ENCODE measurements at places on chromosomes 4 and X. TPM values are rescaled to one million over a fixed set of nuclear protein-coding genes. Genes with fewer than 3 reads are reported as not detected.

EDA gene
- 8.5 TPM for total RNA-seq

DNA sequence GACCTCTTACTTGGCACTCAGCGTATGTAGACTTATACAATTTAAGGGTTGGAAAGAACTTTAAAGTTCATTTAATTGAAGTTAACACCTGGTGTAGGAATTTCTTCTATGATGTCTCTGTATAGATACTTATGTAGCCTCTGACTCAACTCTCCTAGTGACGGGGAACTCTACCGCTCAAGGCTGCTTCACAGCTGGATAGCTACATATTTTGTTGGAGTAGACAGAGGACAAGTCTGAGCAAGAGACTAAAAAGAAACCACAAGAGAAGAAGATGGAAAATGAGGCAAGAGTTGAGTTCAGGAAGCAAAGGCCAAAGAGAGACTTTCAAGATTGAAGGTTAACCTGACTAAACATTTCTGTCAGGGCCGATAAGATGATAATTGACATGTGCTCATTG is 52.6 kb downstream of the GPR50 start:
- H3K36me3 ChIP-seq, result no peaks in the 10 kb centered on the region
- H3K4me1 ChIP-seq, result no peaks in the 10 kb centered on the region
- DNase-seq, result no peak
- H3K4me3 ChIP-seq, result no peak overlapping the region
- no peaks in the 10 kb centered on the region for H3K27me3 ChIP-seq
- no peak overlapping the region for H3K27ac ChIP-seq

SRPX2 gene
- 19.6 TPM for total RNA-seq

TLR3 gene
- total RNA-seq, result 7.8 TPM

PPP1R2C gene
- not detected for total RNA-seq

- H3K27ac ChIP-seq, result no peak overlapping the region
- H3K27me3 ChIP-seq, result no peaks in the 10 kb centered on the region
- no peak overlapping the region for H3K4me3 ChIP-seq
- no peaks in the 10 kb centered on the region for H3K36me3 ChIP-seq
- DNase-seq, result no peak
- H3K4me1 ChIP-seq, result no peaks in the 10 kb centered on the region
Measured at GRCh38 chr4:43766648-43767047, 682.0 kb downstream of the KCTD8 start.

- no peak overlapping the region for H3K27ac ChIP-seq
- H3K36me3 ChIP-seq, result no peaks in the 10 kb centered on the region
- DNase-seq, result no peak
Measured at GRCh38 chr4:74942251-74942917, 9.5 kb downstream of the PARM1 start.

DNA sequence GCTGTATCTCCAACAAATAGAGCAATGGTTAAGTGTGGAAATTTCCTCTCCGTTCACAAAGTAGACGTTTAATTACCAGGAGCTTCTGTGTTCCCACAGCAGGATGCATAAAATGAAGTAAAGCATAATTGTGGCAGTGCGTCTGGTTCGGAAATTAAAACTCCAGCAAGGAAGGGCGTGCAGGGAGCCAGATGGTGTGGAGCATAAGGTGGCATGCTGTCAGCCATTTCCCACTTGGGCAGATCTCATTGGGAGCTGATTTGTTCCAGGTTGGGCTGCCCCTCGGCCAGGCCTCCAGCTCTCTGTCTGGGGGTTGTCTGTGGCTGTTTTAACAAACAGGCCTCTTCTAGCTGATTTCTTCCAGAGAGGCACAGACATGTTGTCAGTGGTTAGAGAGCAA is 182.1 kb upstream of the CLNK start:
- H3K36me3 ChIP-seq, result no peaks in the 10 kb centered on the region
- no peak for DNase-seq
- no peak overlapping the region for H3K4me3 ChIP-seq
- no peaks in the 10 kb centered on the region for H3K27me3 ChIP-seq
- H3K27ac ChIP-seq, result no peak overlapping the region

GRCh38 chr4:40334591-40335524 is at the start of gene CHRNA9:
TSS of gene CHRNA9 (plus strand) at chr4:40335333. CDS start at chr4:40335468, 135 bp downstream.
- H3K27ac ChIP-seq, result no peak within 1 kb of the TSS
- H3K4me1 ChIP-seq, result no peaks in the 10 kb centered on the region
- no peaks in the 10 kb centered on the region for H3K36me3 ChIP-seq
- H3K27me3 ChIP-seq, result no peaks in the 10 kb centered on the region
- no peak within 1 kb of the TSS for H3K4me3 ChIP-seq

BGN gene
- 10.6 TPM for total RNA-seq

- no peaks in the 10 kb centered on the region for H3K36me3 ChIP-seq
- no peaks in the 10 kb centered on the region for H3K4me1 ChIP-seq
- H3K27me3 ChIP-seq, result no peaks in the 10 kb centered on the region
Measured at GRCh38 chrX:45889471-45889870, 655.8 kb downstream of the ZNF674 start.

DNA sequence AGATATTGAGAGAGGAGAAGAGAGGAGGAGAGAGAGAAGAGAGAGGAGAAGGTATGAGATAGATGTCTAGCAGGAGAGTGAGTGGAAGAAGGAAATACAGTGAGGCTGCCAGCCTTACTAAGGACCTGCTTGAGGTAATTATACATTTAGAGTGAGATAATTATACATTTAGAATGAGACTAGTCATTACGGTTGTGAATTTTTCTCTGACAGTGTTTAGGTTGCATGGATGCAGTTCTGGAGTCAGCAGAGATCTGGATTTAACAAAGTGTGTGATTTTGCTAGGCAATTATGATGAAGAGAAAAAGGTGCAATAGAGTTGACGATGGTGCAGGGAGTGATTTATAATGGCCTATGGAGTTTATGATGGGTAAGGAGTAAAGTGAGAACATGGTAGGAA is 187.1 kb upstream of the ARX start:
- no peaks in the 10 kb centered on the region for H3K4me1 ChIP-seq
- H3K27me3 ChIP-seq, result no peaks in the 10 kb centered on the region
- H3K27ac ChIP-seq, result no peak overlapping the region
- H3K4me3 ChIP-seq, result no peak overlapping the region
- DNase-seq, result no peak

MAOB gene
- 58.8 TPM for total RNA-seq

- no peaks in the 10 kb centered on the region for H3K4me1 ChIP-seq
- H3K27ac ChIP-seq, result no peak overlapping the region
- H3K4me3 ChIP-seq, result no peak overlapping the region
Measured at GRCh38 chr4:158032733-158033415, 140.0 kb downstream of the GASK1B start.

- no peaks in the 10 kb centered on the region for H3K27me3 ChIP-seq
- H3K27ac ChIP-seq, result no peak overlapping the region
- no peaks in the 10 kb centered on the region for H3K4me1 ChIP-seq
- H3K4me3 ChIP-seq, result no peak overlapping the region
- no peaks in the 10 kb centered on the region for H3K36me3 ChIP-seq
Measured at GRCh38 chr4:78756137-78756536, 20.0 kb upstream of the BMP2K start.

CFAP47 gene
- 1.00 TPM for total RNA-seq

- H3K36me3 ChIP-seq, result no peaks in the 10 kb centered on the region
- H3K4me3 ChIP-seq, result peak overlapping the region; percentile 25
- no peak overlapping the region for H3K27ac ChIP-seq
Measured at GRCh38 chrX:10833299-10834169, 213.1 kb upstream of the MID1 start.

GRCh38 chr4:160251522-160252170 is 1148.8 kb downstream of the RAPGEF2 start:
- no peak overlapping the region for H3K4me3 ChIP-seq
- H3K27me3 ChIP-seq, result no peaks in the 10 kb centered on the region
- DNase-seq, result no peak
- no peaks in the 10 kb centered on the region for H3K36me3 ChIP-seq
- H3K27ac ChIP-seq, result no peak overlapping the region
- no peaks in the 10 kb centered on the region for H3K4me1 ChIP-seq

DNA sequence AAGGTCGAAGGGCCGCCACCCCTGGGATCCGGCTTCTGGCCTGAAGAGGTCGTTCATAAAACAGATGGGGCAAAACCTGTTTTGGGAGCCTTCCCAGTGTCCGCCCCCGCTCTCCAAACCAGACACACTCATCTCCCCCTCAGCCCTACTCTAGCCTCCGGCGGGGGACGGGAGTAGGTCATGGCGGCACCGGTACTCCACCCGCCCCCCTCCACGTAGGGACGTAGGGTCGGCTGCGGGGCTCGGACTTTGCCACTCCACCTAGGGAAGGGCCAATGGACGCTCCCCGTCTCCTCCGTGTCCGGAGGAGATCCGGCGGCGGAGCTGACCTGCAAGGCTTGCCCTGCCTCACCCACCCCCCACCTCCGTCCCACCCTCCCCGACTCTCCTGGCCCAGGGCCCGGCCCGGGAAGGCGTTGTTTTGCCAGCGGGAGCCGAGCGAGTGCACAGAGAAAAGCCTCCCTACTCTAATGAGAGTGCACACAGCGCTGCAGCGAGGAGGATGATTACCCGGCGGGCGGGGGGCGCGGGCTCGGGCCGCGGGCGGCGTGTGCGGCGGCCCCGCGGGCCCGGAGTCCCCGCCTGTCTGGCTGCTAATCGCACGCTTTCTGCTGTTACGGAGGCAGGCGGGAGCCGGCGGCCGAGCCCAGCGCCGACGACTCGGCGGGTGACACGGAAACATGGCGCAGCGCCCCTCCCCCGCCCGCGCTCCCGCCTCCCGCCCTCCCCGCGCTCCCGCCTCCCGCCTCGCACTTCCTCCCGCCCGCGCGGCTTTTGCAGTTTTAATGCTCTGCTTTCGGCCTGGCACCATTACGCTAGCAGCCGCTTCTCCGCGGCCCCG is 8.3 kb upstream of the BCOR start:
- peak overlapping the region; percentile 55 for H3K27ac ChIP-seq
- H3K4me1 ChIP-seq, result peaks cover 1% of the 10 kb centered on the region
- DNase-seq, result peak; percentile 75
- no peaks in the 10 kb centered on the region for H3K36me3 ChIP-seq
- H3K4me3 ChIP-seq, result peak overlapping the region; percentile 48

ATP1B4 gene
- total RNA-seq, result not detected

GNRHR gene
- 0.11 TPM for total RNA-seq

GRCh38 chrX:113726009-113726408 is 857.9 kb upstream of the HTR2C start:
- no peaks in the 10 kb centered on the region for H3K27me3 ChIP-seq
- no peak overlapping the region for H3K27ac ChIP-seq
- H3K4me1 ChIP-seq, result no peaks in the 10 kb centered on the region
- DNase-seq, result no peak
- no peak overlapping the region for H3K4me3 ChIP-seq

GBA3 gene
- not detected for total RNA-seq

DNA sequence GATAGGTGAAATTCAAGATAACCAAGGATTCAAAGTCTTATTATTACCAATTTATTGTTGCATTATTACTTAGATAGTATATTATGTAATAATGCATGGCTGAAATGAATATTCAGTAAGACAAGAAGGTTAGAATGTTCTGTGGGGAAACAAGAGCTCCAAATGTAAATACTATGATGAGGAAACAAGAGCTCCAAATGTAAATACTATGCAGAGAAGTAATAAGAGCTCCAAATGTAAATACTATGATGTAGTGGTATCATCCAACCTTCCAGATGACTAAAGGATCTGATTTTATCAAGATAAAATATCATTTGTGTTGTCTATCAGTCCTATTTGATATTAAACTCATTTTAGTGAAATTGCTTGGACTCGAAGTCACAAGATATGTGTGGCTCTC is 82.2 kb upstream of the PCDH18 start:
- H3K27ac ChIP-seq, result no peak overlapping the region
- DNase-seq, result no peak
- H3K4me3 ChIP-seq, result no peak overlapping the region

GRCh38 chr4:69640289-69640688 is 847 bp upstream of the UGT2A2 start:
- H3K4me1 ChIP-seq, result no peaks in the 10 kb centered on the region
- DNase-seq, result no peak
- H3K4me3 ChIP-seq, result no peak overlapping the region
- H3K27ac ChIP-seq, result no peak overlapping the region
- H3K36me3 ChIP-seq, result no peaks in the 10 kb centered on the region

DNA sequence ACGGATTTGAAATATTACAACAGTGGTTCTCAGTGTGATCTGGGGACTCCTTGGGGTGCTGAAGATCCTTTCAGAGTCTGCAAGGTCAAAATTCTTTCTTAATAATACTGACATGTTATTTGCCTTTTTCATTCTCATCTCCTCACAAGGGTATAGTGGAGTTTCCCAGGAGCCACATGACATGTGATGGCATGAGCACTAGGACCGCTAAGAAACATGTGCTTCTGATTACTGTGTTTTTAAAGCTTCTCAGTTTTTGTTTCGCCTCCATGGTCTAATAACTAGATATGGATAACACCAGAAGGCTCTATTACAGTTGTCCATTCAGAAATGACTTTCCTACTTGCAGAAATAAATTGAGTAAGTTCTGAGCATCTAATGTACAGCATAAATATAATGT is 156.1 kb downstream of the RAB28 start:
- no peaks in the 10 kb centered on the region for H3K27me3 ChIP-seq
- H3K4me1 ChIP-seq, result no peaks in the 10 kb centered on the region
- no peak overlapping the region for H3K27ac ChIP-seq
- DNase-seq, result no peak

DNA sequence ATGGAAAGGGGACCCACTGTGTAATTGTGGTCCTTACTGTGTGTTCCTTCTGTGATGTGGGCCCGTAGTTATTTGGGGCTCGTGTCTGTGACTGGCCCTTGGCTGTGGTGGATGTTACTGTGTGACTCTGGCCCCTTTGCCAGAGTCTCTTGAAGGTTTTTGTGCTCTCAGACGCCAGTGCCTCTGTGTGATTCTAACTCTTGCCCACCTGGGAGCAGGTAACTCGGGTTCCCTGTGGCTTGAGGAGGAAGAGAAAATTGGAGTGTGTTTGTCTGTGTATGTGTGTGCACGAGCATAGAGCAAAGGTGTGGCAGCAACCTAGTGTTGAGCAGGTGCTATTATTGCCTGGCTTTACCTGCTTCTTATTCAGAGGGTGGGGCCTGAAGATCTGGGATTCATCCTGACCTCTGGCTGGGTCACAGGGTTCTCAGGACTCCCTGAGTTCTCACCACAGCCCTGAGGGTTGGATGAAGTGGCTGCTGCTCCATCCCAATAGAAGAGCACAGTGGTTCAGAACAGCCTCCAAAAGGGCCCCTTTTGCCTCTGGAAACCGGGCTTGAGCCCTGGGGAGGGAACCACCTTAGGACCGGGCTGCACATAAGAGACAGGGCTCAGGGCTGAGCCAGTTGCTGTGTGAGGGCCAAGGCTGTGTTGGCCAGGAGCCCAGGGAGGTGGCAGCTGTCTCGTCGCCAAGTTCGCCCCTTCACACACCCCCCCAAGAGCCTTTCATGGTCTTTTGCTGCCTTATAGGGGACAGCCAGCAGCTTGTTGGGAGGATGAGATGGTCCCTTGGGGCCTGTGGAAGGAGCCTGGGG is 1.3 kb downstream of the RBM10 start:
- peaks cover 18% of the 10 kb centered on the region for H3K4me1 ChIP-seq
- peak overlapping the region; percentile 38 for H3K27ac ChIP-seq
- H3K4me3 ChIP-seq, result peak overlapping the region; percentile 65
- no peaks in the 10 kb centered on the region for H3K27me3 ChIP-seq
- DNase-seq, result no peak

IQCM gene
- not detected for total RNA-seq

TCEAL7 gene
- total RNA-seq, result 21.6 TPM

DNA sequence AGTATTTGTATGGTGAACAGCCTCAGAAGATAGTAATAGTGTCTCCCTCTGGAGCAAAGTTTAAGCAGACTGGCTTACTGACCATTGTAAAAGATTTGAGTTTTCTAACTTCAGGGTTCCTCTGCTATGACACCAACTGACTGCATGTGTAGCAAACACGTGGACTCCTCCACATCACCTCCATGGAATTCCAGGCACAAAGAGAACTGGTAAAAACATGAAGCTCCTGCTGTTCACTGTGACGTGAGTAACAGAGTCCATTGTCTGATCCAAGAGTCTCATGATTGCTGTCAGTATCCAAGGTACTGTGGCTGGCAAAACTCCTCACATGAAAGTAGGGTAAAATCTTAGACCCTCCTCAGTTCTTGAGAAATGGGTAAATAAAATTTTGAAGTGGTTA is 107.6 kb upstream of the FAM9B start:
- no peaks in the 10 kb centered on the region for H3K27me3 ChIP-seq
- no peak for DNase-seq
- H3K27ac ChIP-seq, result no peak overlapping the region
- H3K4me1 ChIP-seq, result no peaks in the 10 kb centered on the region
- H3K36me3 ChIP-seq, result no peaks in the 10 kb centered on the region
